A549 (cell line): ENCODE measurements at places on chromosomes 7 and 10. TPM values are rescaled to one million over a fixed set of nuclear protein-coding genes. Genes with fewer than 3 reads are reported as not detected.

DNA sequence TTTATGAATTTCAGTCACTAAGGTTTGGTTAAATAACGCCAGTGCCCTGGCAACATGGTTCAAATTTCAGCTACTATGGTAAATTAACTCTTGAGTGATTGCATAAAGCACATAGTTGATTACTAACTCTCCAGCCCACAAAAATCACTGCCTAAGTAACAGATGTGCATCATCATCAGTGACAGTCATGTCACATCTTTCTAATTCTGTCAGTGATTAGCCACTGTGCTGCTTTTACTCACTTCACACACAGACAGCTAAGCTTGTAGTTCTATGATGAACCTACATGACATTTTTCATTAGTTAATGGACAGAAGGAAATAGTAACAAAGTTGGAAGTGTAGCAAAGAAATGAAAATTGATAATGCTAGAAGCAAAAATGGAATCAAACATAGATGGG, 108.9 kb downstream of the DNAH11 start:
- no peak for DNase-seq

GRCh38 chr7:21642422-21642821, 99.6 kb downstream of the DNAH11 start:
- no peak for DNase-seq

DNA sequence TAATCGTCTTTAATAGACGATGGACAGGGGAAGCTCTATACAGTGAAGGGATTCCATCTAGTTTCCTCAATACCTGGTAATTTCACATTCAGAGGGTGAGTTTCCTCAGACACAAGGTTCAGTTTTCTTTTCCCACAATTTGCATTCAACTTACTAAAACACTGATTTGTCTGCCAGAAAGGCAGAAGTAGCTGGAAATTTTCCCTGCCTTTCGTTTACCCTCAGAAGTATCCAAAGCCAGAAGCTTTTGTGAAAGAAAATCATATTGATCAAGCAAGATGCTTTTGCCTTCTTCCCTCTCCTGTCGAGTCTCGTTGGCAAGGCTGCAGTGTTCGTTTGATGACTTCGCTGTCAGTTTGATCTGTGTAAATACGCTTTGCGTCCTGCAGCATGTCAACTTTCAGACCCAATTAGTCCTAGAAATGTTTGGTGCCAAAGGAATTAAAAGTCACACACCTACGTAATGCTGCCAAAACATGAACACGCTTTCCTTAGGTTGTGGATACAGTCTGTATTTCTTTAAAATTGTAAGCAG, 631.9 kb upstream of the FOXK1 start:
- no peak for DNase-seq

DNA sequence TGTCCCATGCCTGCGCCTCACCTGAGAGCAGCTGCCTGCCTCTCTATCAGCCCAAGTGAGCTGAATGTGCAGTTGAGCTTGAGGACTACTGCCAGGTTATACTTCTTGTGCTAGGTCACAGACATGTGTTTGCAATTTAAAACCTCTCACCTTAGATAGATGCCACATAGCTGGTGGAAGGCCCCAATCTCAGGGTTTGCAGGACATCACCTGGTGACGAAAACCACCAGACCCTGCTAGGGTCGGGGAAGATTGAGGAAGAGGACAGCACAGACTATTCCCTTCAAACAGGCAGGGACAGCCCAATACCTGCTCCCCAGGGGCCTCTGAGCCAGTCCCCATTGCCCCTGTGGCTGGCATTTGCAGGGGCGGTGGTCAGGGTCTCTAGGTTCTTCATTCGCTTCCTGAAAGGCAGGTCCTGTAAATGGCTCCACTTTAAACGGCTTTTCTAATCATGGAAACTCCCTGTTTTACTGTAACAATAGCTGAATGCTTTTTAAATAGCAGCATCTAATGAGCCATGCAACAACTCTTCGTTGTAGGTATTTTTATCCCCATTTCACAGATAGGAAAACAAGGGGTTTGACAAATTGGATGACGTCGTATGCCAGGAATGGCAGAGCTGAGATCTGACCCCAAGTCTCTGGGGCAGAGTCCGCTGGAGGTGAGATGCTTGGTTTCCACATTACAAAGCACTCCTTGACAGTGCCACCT, 80.1 kb downstream of the EMX2 start:
- no peak for DNase-seq

GRCh38 chr7:122402235-122402634, 97.7 kb upstream of the FEZF1 start:
- no peak for DNase-seq

DNA sequence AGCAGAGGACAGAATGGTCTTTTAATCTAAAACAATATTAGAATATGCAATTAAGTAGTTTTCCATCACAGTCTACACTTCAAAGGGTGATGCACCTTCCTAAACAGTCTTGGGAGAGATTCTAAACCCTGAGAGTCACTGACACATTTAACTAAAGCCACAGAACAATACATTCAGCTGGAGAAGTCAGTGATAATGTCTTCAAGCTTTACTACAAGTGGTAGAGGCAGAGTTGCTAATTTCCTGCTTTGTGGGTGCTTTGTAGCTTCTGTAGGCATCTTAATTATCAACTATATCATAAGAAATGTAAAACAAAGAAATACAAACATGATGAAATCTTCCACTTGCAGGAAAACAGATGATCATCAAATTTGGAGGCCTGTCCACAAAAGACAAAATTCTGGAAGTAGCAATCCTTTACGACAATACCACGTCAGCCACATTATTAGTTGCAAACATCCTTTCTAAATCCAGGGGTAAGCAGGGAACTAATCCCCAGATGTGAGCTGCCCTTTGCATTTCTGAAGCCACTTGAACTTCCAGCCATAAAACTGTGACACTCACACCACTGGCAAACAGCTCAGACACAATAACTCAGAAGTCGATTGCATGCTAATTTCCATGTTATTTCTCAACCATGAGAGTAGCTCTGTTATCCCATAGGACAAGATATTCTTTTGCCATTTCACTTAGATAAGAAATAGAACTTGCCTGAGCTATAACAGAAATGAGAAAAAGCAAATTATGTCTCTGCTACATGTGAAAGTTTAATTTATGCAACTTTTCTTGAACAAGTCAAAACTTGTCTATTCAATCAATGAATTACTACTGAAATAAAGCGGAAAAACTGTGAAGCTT, 212.2 kb downstream of the FAM107B start:
- DNase-seq = no peak

GRCh38 chr7:83808982-83809381, 160.0 kb upstream of the SEMA3E start:
- no peak for DNase-seq

- DNase-seq = no peak
Measured at GRCh38 chr10:71337219-71337701, 18.2 kb downstream of the SLC29A3 start.

DNA sequence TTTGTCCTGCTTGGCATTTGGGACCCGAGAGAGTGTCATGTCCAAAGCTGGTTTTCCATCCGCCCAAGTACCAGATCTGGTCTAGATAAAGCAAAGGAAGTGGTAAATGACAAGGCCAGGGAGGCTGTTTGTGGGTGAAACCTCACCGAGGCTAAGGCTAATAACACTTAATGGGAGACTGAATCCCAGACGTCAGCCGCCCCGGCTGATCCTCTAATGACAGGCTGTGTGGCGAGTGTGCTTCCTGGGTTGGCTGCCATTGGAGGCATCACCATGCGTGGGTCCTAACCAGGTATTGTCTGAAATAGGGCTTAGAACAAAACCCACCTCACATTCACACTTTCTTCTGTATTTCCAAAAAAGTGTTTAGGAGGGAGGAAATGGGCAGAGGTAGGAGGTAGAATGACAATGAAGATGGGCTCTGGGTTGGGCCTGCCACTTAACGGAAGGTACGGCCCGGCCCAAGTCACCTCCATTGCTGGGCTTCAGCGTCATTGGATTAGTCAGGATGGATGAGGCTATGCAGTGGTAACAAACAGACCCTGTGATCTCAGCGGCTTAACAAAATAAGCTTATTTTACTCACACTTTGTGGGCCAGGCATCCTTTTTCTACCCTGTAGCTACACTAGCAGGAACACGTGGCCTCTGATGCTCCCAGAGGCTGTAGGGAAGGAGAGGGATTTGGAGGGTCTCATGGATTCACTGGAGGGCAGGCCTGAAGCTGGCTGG, 59.7 kb downstream of the PROSER2 start:
- no peak for DNase-seq

- peak; percentile 72 for DNase-seq
Measured at GRCh38 chr7:32479574-32480200, 10.5 kb downstream of the LSM5 start.

- no peak for DNase-seq
Measured at GRCh38 chr7:149884016-149884415, 10.2 kb downstream of the ATP6V0E2 start.

- DNase-seq = no peak
Measured at GRCh38 chr7:35748371-35748770, 52.5 kb upstream of the SEPTIN7 start.

- no peak for DNase-seq
Measured at GRCh38 chr7:50335795-50336754, 31.6 kb downstream of the IKZF1 start.

GRCh38 chr7:83467493-83467892, 181.4 kb downstream of the SEMA3E start:
- DNase-seq = no peak

GRCh38 chr7:64884085-64884912, 18.8 kb upstream of the ZNF273 start:
- DNase-seq = no peak

The LRRC4 gene
- polyA plus RNA-seq = not detected in 3 replicates

The MMP21 gene
- 0.04 TPM in 2 of 3 replicates, not detected in the other for polyA plus RNA-seq

The IKZF1 gene
- polyA plus RNA-seq = not detected in 3 replicates

The SLC25A40 gene
- polyA plus RNA-seq = 9.4 to 11.8 TPM (median 10.1 TPM) in 3 replicates

The CLCN1 gene
- polyA plus RNA-seq = 0.03 TPM in 1 of 3 replicates, not detected in the others

The LRIT1 gene
- polyA plus RNA-seq = not detected in 3 replicates

The EEPD1 gene
- polyA plus RNA-seq = 22.1 to 25.9 TPM (median 24.3 TPM) in 3 replicates

The OPN1SW gene
- not detected in 3 replicates for polyA plus RNA-seq

The TDRD1 gene
- not detected in 3 replicates for polyA plus RNA-seq

The INSIG1 gene
- 13.7 to 33.4 TPM (median 27.6 TPM) in 3 replicates for polyA plus RNA-seq
